Stimulated activated naive CD8-positive, alpha-beta T cell treated with anti-CD3 and anti-CD28 coated beads, Interleukin-15, Interleukin-2, amounts not matched to agents 100 U/mL and 50 U/mL, for 24 hours (primary cell): ENCODE measurements at places on chromosomes 1 and 21.

DNA sequence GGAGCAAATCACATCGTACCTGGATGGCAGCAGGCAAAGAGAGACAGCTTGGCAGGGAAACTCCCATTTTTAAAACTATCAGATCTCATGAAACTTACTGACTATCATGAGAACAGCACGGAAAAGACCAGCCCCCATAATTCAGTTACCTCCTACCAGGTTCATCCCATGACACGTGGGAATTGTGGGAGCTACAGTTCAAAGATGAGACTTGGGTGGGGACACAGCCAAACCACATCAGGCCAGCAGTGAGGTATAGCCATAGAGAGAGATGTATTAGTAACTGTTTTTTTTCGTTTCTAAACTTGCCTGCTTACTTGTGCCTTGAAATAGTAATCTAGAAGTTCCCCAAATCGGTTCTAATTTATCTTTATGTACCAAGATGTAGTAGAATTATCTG, 48.9 kb downstream of the AK4 start:
- no peak for DNase-seq

GRCh38 chr1:44565259-44565750, 109.0 kb downstream of the TMEM53 start:
- DNase-seq, result no peak

DNA sequence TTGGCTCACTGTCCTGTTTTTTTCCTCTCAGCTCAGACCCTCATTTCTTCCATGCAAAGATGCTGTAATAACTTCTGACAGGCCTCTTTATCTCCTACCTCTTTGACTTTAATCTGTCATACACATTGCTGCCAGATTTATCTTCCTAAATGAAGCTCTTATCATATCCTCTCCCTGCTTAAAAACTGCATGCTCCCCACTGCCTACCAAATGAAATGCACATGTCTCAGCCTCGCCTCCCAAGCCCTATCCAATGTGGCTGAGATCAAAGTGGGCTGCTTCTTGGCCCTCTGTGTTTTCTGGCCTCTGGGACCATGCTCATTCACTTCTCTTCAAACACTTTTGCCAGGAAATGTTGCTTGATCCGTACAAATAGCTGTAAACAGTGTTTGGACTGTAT, 38.3 kb downstream of the IRF2BP2 start:
- no peak for DNase-seq

- no peak for DNase-seq
Observed at GRCh38 chr1:20308569-20308968, 17.9 kb downstream of the VWA5B1 start.

GRCh38 chr1:183830389-183830788, 25.5 kb downstream of the RGL1 start:
- no peak for DNase-seq

GRCh38 chr1:219687779-219688178, 74.9 kb upstream of the ZC3H11B start:
- no peak for DNase-seq

GRCh38 chr1:2477791-2478499, 1.9 kb downstream of the PLCH2 start:
- DNase-seq, result no peak

DNA sequence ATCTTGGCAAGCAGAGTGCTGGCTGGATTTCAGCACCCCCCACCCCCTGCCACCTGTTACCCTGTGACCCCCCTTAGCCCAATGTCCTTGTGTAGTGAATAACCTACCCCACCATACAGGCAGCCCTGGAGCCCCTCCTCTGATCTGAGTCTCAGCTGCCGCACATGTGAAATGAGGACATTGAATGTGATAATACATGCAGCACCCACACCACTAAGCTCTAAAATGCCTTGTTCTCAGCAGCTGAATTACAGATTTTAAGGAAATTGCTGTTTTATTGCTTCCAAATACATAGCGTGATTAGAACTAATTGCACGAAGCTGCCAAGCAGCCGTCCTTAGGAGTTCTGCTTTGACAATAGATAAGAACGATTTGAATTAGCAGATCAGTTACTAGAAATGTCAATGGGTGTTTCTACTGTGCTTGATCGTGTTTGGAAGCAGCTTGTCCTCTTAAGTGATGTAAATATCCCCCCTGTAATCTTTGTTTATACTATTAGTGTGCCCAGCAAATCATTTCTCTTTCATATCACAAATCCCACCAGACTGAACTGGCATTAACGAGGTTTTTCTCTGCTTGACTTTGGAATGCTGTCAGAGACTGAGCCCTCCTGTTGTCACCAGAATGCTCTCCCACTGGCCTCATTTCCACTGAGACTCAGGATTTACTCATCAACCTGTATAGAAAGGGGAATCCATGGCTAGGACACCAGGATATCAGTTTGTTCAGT, 4.9 kb downstream of the SLAMF8 start:
- DNase-seq, result no peak

- DNase-seq, result no peak
Observed at GRCh38 chr1:36351227-36351977, 28.0 kb upstream of the EVA1B start.

GRCh38 chr21:39037807-39038405, 145.3 kb downstream of the PSMG1 start:
- no peak for DNase-seq

GRCh38 chr1:65420590-65421350, at the start of the genes LEPR and LEPROT:
TSS of gene LEPR (plus strand) at chr1:65420668. CDS start at chr1:65565566, 144,898 bp downstream.
TSS of gene LEPROT (plus strand) at chr1:65420668. CDS start at chr1:65420725, 57 bp downstream.
- no peak for DNase-seq
